Fibroblast of pulmonary artery (primary cell): ENCODE measurements at places on chromosomes 1 and 21.

DNA sequence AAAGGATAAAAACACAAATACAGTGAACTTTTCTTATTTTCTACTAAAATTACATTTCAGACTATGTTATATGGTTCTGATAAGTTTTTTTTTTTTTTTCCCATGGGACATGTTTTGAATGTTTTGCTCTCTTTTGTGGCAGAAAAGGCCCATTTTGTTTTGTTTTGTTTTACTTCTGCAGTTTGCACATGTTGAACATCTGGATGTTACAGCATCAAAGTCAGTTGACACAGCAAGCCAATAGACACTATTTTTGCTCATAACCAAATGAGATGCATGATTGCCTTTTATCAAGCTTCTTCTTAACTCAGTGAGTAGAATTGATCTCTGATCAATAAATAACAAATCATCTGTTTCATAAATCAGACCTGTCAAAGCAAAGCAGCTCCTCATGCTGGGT is 904.2 kb downstream of the ADGRL2 start:
- peak; percentile 11 for DNase-seq

DNA sequence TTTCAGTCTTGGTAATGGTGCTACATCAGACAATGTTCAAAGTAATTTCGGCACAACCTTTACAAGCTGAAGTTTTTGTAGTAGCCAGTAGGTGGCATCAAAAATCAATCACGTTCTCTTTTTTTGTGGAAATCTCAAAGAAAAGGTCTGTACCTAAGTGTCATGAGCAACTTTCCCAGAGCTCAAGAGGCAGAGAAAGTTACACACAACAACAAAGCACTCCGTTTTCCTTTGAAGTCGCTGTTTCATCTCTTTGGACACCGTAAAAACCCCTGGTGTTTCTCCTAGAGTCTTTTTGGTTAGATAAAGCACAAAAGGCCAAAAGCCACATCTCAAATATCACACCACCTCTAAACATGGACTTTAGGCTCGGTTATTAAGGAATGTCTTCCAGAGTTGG is 131.6 kb downstream of the LHX8 start:
- peak; percentile 66 for DNase-seq

GRCh38 chr1:164188497-164188896 is 370.5 kb upstream of the PBX1 start:
- no peak for DNase-seq

GRCh38 chr1:44806704-44807363 is at the start of gene DYNLT4:
Gene DYNLT4, minus strand, starts transcription at chr1:44807351. Its CDS starts 683 bp downstream, at chr1:44806668.
- DNase-seq, result no peak

DNA sequence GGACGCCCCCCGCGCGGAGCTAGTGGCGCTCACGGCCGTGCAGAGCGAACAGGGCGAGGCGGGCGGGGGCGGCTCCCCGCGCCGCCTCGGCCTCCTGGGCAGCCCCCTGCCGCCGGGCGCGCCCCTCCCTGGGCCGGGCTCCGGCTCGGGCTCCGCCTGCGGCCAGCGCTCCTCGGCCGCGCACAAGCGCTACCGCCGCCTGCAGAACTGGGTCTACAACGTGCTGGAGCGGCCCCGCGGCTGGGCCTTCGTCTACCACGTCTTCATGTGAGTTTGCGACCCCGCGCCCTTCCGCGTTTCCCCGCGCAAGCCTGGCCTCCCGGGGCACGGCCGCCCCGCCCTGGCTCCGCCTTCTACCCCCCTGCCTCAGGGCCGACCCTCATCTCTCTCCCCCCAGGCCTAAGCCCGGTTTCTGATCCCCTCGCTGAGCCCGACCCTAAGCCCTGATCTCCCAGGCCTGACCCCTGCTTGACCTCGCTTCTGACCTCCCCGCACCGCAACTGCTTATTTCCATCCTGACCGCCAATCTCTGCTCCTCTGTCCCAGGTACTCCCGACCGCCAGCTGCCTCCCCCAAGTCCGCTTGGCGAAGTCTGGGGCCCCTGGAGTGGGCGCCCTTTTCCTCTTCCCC is 669 bp downstream of the KCNQ4 start:
- no peak for DNase-seq
